ENCODE measurements at places on chromosomes 12 and 14. TPM values are rescaled to one million over a fixed set of nuclear protein-coding genes. Genes with fewer than 3 reads are reported as not detected.

DNA sequence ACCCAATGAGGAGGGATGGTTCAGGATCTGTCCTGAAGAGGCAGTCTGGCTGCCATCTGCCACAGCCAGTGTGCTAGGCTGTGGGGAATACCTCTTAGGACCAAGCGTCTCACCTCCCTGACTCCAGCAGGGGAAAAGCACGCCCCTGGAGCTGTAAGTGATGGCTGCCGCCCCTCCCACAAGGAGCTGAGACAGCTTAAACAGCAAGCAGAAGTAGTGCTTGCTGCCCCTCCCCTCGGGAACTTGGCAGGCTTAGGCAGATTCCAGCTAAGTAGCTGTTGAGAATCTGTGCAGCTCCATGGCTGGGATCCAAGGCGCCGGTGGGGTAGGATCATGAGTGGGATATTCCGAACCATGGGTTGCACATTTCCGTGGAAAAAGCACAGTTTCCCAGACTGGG, 360.4 kb upstream of the MDGA2 start:
- no peak overlapping the region for H3K27ac ChIP-seq
- no peaks in the 10 kb centered on the region for H3K36me3 ChIP-seq
- DNase-seq, result no peak

DNA sequence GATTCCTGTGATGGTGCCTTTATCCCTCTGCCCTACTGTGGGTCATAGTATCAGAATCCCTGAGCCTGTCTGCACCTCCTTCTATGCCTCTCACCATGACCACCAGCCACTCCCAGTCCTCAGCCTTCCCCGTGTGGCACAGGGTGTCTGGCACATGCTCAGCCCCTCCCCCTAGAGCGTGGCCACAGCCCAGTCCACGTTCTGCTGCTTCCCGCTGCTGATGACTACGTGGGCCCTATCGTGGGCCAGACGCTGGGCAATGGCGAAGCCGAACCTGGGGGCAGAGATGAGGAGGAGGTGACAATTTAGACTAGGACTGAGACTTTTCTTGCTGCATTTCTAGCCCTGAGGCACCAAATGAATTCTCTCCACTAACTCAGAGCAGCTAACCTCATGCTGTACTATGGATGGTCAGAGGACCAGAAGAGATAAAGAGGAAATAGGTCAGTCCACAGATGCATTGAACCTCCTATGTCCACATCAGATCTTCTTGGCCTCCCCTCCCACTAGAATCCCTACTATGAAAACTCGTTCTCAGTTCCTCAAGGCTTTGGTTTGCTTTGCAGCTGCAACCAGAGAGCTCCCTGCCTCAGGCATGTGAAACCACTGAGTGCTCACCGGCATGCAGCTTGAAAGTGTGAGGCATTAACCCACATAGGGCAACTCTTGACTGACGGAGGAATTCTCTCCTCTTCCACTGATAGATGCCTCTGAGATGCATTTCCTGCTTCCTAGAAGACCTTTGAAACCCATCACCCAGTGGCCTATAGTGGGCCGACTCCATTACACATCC, 126.3 kb upstream of the DHRS4 start:
- peaks cover 25% of the 10 kb centered on the region for H3K4me1 ChIP-seq
- no peaks in the 10 kb centered on the region for H3K36me3 ChIP-seq
- H3K27ac ChIP-seq, result no peak overlapping the region
- no peak for DNase-seq
- H3K4me3 ChIP-seq, result no peak overlapping the region
- H3K27me3 ChIP-seq, result no peaks in the 10 kb centered on the region

DNA sequence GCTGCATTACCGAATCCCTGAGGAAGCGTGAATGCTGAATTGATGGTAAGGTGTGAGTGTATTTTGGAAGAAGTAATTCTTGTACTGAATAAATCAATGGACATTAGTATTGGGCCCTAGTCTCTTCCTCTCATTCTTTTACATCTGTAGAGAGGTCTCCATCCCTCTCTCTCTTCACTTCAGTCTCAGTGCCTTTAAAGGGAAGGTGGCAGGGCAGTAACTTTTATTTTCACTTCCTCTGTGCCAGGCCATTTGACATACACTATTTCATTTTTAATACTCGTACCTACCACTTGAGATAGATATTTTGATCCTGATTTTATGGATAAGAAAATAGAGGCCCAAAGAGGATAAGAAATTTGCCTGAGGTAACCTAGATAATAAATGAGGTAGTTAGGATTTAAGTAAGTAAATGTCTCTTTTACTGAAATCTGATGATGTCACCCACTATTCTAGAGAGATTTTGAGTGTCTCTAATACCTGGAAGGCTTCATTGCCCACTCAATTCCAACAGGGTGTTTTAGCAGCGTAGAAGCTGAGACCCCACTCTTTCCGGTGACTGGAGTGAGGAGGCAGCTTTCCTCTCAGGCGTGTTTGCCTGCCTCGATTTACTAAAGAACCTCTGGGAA, 177.9 kb upstream of the PRICKLE1 start:
- no peak for DNase-seq
- no peaks in the 10 kb centered on the region for H3K27me3 ChIP-seq
- H3K4me3 ChIP-seq, result no peak overlapping the region
- H3K36me3 ChIP-seq, result no peaks in the 10 kb centered on the region
- H3K4me1 ChIP-seq, result no peaks in the 10 kb centered on the region

DNA sequence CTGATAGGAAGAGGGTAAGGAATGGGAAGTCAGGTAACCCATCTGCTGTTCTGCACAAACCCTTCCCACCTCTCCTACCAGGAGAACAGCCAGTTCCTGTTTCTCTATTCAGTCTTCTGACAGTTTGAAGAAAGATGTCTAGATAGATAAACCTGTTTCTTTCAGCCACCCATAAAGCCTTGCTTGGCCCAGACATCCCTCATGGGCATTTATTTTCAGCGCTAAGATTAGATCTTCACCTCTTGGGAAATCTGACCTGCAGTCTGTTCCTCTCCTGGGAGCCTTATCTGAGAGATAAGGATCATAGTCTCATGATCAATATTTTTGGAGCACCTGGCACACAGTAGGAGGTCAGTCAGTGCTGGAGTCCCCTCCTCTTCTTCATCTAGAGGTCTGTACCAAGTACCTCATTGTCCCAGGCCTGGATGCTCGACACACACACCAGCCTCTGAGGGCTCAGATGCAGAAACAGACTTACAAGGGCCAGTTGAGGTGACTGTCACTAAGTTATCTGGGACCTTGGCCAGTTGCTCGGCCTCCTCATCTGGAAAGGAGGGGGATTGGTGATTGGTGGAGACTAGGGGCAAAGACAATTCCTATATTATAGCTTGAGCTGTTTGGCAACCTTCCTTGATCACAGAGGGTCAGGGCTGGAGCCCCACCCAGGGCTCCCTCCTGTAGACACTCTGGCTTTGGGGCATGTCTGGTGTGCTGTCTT, 18.2 kb downstream of the ACVRL1 start:
- peaks cover 14% of the 10 kb centered on the region for H3K27me3 ChIP-seq
- no peak for DNase-seq
- H3K4me3 ChIP-seq, result no peak overlapping the region
- peaks cover 37% of the 10 kb centered on the region for H3K4me1 ChIP-seq
- no peaks in the 10 kb centered on the region for H3K36me3 ChIP-seq

- no peaks in the 10 kb centered on the region for H3K27me3 ChIP-seq
- peak; percentile 47 for DNase-seq
- H3K36me3 ChIP-seq, result no peaks in the 10 kb centered on the region
- peak overlapping the region; percentile 96 for H3K4me3 ChIP-seq
- H3K4me1 ChIP-seq, result peaks cover 36% of the 10 kb centered on the region
Observed at GRCh38 chr12:62260733-62261683, 804 bp downstream of the USP15 start.

GRCh38 chr14:50633954-50634353, 34.2 kb downstream of the SAV1 start:
- no peak overlapping the region for H3K4me3 ChIP-seq
- H3K4me1 ChIP-seq, result no peaks in the 10 kb centered on the region
- no peak for DNase-seq
- no peaks in the 10 kb centered on the region for H3K36me3 ChIP-seq

DNA sequence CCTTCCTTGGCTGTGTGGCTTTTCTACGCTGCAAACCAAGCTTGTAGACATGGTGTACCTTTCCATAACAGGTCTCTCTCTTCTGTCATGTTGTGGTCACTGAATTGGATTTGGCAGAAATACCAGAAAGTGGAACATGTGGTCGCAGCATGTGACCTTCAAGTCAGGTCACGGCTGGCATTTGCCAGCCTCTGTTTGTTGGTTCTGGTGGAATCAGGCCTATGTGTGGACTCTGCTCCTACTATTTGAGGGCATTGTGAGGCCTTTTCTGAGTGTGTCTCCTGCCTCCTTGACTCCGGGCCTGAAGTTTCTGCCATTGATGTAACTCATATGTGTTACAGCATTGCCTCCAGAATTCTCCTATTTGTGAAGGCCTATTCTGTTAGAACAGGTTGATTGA, 116.7 kb downstream of the CACNA1C start:
- no peak overlapping the region for H3K4me3 ChIP-seq
- peak; percentile 10 for DNase-seq
- no peaks in the 10 kb centered on the region for H3K27me3 ChIP-seq
- no peaks in the 10 kb centered on the region for H3K36me3 ChIP-seq

DNA sequence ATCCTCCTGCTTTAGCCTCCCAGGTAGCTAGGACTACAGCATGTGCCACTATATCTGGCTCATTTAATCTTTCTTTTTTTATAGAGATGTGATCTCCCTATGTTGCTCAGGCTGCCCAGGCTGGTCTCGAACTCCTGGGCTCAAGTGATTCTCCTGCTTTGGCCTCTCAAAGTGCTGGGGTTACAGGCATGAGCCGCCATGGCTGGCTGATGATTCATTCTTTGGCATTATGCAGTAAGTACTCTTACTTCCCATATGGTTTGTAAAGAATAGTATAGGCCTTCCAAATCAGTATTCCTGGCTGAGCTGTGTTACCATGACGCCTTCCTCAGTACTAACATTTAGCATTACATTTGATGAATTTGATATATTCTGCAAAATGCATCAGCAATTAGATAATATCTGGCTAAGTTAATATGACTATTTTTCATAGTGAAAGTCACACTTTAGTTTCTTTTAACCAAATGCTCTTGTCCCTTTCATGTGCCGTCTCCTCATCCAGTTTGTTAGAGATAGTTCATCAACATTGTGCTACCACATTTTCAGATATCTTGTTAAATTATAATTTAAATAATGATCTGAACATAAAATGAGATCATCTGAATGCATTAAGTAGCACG, 3.2 kb upstream of the MIA2 start:
- H3K36me3 ChIP-seq, result no peaks in the 10 kb centered on the region
- DNase-seq, result no peak
- peaks cover 44% of the 10 kb centered on the region for H3K4me1 ChIP-seq
- H3K4me3 ChIP-seq, result no peak overlapping the region
- no peak overlapping the region for H3K27ac ChIP-seq

- DNase-seq, result no peak
- peak overlapping the region; percentile 67 for H3K4me3 ChIP-seq
- peaks cover 18% of the 10 kb centered on the region for H3K27me3 ChIP-seq
- H3K36me3 ChIP-seq, result peaks cover 6% of the 10 kb centered on the region
- H3K4me1 ChIP-seq, result peaks cover 83% of the 10 kb centered on the region
Observed at GRCh38 chr12:57237932-57238853, 8.7 kb downstream of the SHMT2 start.

DNA sequence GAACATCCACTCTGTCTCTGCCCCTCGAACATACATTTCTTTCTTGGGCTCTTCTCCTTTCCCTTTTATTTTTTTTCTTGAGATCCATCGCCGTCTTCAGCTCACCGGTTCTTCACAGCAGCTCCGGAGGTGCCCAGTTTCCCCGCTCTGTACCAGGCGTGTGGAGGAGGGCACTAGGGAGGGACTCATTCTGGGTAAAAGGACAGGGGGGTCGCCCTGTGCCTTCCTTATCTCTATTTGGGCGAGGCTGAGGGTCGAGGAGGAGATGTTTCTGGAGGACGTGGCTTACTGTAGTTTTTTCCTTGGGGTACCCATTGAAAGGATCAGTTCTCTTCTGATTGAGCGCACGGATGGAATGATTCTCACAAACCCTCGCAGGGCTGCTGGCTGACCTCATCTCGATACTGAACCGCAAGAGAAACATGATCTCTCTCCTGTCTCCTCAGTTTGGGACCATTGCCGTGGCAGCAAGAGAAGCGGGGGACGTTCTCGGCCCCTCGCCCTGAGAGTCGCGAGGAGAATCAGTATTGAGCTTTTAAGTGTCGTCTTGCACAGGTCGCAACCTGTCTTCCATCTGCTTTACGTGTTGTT, 386 bp downstream of the LIN52 start:
- H3K27me3 ChIP-seq, result no peaks in the 10 kb centered on the region
- H3K27ac ChIP-seq, result peak overlapping the region; percentile 91
- peaks cover 46% of the 10 kb centered on the region for H3K4me1 ChIP-seq
- H3K36me3 ChIP-seq, result no peaks in the 10 kb centered on the region

GRCh38 chr12:66456612-66457011, 154.3 kb downstream of the HELB start:
- no peak for DNase-seq
- no peak overlapping the region for H3K27ac ChIP-seq
- no peaks in the 10 kb centered on the region for H3K36me3 ChIP-seq
- no peak overlapping the region for H3K4me3 ChIP-seq

The MIPOL1 gene
- total RNA-seq, result 35.2 TPM

The DHRS2 gene
- total RNA-seq, result 2,867 TPM

The BIN2 gene
- total RNA-seq, result not detected
